OCI-M1 (cell line): ENCODE measurements at places on chromosomes 11 and 22.
A peak's percentile ranks its signal among the peaks of the same experiment; 100 is the strongest.

DNA sequence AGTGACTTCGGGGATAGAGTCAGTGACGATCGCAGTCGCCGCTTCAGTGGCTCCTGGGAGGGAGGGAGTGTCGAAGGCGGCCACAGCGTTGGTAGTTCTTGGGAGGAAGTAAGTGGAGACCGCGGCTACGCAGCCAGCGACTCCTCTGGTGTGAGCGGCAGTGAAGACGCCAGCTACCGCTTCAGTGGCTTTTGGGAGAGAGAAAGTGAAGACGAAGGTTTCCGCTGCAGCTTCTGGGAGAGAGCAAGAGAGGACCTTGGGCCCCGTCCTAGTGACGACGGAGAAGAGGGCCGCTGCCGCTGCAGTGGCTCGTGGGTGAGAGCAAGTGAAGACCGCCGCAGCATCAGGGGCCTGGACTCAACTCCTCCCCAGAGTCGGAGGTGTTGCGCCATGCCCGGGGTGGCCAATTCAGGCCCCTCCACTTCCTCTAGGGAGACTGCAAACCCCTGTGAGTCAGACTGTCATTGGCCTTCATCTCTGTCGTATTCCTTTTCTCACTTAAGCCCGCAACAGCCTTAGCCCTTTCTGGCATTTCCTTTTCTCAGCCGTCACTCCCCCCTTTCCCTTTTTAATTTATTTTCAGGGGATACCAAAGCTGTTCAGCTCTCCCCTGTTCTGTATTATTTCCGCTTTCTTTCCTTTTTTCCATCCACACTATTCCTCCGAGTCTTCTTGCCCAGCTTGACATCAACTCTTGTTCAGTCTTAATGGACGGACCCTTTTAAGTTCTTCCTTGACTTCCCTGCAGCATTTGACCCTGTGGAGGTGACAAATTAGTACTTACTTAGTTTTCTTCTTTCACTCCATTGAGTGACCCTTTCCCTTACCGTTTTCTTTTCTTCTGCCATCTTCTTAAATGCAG is 1.0 kb downstream of the ANKRD42 start:
- DNase-seq, result peak; percentile 97

- DNase-seq, result no peak
Observed at GRCh38 chr11:87398931-87399330, 361.2 kb downstream of the TMEM135 start.

DNA sequence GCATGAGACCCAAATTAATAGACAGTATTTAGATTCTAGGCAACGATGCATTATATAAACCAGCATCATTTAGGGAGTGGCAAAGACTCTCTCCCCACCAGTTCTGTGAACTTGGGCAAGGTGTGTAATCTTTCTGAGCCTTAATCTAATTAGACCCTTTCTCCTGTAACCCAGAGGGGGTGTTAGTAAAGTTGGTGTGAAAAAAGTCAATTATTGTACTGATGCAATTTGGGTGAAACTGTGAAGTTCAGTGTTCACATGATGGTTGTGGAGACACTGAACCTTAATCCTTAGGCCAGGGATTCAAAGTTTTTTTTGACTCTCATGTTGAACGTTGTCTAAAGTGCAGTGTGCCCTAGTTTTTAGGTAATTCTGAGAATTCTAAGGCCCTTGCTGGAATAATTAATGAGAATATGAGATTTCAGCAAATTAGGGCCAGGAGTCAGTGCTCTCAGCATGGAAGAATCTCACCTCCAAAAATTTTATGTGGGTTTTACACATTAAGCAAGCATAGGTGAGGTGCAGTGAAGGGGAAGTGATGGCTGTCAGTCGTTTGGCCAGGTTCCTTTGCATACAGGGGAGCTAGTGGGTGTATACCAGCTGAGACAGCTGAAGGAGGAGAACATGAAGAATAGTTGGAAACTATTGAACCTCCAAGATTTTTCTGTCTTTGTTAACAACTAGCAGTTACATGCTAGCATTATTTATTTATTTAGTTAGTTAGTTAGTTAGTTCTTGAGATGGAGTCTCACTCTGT is 94.2 kb downstream of the PTPRJ start:
- peak; percentile 41 for DNase-seq

GRCh38 chr11:117384045-117384444 is 56.4 kb downstream of the CEP164 start:
- DNase-seq, result no peak

GRCh38 chr11:107504981-107505380 is 47.4 kb upstream of the CWF19L2 start:
- DNase-seq, result no peak

GRCh38 chr11:107916671-107917241 is 11.5 kb upstream of the RAB39A start:
- DNase-seq, result peak; percentile 12

DNA sequence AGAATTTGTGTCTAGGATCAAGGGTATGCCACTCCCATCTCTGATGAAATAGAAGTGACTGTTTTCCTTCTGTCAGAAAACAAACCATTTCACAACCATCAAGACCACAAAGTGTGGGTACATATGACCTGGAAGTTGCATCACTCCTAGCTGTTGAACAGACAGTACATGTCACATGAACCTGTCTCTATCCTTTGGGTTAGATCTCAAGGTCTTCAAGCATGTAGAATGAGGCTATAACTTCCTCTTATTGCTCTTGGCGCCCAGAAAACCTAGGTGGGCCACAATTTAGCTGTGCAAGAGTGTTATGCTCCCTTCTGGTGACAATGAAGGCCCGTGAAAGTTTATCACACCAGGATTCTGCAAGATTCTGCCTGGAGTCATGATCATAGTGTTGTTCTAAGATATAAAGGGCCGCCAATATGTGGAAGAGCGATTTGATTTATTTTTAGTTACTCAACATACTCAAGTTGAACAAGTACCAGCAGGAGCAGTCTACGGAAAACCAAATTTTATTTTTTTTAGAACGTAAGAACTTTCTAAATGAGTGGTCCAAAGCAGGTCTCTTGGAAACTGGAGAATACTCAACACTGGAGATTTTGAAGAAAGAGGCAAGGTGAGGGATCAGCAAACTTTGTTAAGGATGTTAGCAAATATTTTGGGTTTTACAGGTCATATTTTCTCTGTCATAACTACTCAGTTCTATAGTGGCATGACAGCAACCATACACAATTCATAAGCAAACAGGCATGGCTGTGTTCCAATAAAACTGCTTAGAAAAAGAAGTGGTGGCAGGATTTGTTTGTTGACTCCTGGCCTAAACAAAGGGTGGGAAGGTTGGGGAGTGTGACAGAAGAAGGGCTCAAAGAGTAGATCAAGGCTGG is 101.8 kb downstream of the USP35 start:
- peak; percentile 100 for DNase-seq

GRCh38 chr11:79102840-79103239 is 338.0 kb downstream of the TENM4 start:
- DNase-seq, result no peak

GRCh38 chr22:44721213-44721612 is 19.2 kb downstream of the PRR5 start:
- no peak for DNase-seq

- DNase-seq, result peak; percentile 58
Observed at GRCh38 chr11:33187998-33188722, 26.9 kb upstream of the CSTF3 start.

DNA sequence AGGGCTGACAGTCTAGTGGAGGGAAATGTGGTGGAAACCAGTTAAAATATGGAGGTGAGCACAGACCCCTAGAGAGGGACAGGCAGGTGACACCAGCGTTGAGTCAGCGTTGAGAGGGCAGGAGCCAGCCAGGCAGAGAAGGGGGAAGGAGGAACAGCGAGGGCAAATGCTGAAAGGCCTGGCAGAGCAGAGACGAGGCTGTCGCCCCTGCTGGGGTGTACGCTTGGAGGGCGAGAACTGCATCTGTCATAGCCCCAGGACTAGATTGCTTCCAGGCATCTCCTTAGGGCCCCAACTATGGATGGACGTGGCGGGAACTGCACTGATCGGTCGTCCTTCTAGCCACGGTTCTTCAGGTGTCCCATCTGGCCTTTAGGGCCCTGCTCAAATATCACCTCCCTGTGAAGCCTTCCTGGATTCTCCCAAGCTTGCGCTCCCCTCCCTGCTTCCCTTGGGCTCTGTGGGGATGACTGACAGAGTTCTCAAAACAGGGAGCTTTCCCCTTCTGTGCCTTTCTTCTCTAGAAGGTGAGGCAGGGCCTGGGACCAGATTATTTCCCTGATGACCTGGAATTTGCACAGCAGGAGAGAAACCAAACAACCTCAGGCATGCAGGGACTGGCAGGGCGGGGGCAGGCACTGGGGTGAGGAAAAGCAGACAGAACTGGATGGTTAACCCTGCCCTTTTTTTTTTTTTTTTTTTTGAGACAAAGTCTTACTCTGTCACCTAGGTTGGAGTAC is 11.1 kb downstream of the SYNGR1 start:
- DNase-seq, result no peak

DNA sequence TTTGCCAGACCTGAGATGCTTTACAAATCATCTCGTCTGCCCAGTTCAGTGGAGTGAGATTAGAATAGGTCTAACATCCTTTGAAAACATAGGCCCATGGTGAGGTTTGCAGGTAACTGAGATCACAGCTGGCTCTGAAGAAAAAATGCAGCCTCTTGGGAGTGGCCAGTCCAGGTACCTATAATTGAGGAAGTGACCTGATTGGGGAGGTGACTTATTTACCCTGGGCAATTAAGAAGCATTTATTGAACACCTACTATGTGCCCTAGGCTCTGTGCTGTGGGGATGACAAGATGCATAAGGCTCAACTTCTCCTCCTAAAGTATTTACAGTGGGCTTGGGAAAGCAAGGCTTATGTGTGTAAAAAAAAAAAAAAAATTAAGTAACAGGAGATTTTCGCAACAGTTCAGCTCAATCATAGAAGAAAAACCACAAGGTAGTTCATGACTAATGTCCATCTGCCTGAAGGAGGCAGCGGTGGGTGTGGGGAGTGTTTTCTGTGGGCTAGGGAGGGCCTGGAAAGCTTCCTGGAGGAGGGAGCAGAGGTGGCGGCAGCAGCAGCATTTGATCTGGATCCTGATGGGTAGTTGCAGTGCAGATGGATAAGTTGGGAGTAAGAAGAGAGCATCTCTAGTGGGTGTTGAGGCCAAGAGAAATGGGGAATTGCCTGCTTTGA is 16.1 kb downstream of the MICAL2 start:
- DNase-seq, result peak; percentile 66

GRCh38 chr11:78773077-78773476 is 198.4 kb upstream of the NARS2 start:
- peak; percentile 47 for DNase-seq

GRCh38 chr11:119179983-119180382 is 5.3 kb upstream of the NHERF4 start:
- DNase-seq, result no peak

- DNase-seq, result no peak
Observed at GRCh38 chr11:63445720-63446119, 45.2 kb downstream of the PLAAT5 start.

- DNase-seq, result no peak
Observed at GRCh38 chr22:27063406-27063805, 406.0 kb downstream of the MIAT start.

- no peak for DNase-seq
Observed at GRCh38 chr11:57713835-57714234, 1.4 kb downstream of the TMX2 start.

DNA sequence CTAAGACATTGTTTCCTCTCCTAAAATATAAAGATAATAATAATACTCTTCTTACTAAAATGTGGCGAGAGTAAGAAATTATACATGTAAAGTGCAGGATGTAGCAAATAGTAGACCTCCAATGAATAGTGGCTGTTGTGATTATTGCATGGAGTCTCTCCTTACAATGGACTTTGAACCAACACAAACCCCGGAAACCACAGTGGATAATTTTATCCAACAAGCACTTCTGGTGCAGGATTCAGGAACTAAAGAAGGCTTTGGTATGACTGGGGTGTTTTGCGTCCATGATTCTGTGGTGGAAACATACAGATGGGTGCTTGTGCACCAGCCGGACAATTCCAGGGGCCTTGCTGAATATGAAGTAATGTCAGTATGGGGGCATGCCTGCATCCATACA is 146.4 kb upstream of the UBASH3B start:
- DNase-seq, result no peak

DNA sequence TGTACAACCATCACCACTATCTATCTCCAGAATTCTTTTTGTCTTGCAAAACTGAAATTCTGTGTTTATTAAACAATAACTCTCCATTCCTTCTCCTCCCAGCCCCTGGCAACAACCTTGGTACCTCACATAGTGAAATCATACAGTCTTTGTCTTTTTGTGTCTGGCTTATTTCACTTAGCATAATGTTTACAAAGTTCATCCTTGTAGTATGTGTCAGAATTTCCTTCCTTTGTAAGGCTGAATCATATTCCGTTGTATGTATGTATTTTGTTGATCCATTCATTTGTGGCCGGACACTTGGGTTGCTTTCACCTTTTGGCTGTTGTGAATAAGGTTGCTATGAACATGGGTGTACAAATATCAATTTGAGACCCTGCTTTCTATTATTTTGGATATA is 243.7 kb upstream of the TBCEL start:
- no peak for DNase-seq

DNA sequence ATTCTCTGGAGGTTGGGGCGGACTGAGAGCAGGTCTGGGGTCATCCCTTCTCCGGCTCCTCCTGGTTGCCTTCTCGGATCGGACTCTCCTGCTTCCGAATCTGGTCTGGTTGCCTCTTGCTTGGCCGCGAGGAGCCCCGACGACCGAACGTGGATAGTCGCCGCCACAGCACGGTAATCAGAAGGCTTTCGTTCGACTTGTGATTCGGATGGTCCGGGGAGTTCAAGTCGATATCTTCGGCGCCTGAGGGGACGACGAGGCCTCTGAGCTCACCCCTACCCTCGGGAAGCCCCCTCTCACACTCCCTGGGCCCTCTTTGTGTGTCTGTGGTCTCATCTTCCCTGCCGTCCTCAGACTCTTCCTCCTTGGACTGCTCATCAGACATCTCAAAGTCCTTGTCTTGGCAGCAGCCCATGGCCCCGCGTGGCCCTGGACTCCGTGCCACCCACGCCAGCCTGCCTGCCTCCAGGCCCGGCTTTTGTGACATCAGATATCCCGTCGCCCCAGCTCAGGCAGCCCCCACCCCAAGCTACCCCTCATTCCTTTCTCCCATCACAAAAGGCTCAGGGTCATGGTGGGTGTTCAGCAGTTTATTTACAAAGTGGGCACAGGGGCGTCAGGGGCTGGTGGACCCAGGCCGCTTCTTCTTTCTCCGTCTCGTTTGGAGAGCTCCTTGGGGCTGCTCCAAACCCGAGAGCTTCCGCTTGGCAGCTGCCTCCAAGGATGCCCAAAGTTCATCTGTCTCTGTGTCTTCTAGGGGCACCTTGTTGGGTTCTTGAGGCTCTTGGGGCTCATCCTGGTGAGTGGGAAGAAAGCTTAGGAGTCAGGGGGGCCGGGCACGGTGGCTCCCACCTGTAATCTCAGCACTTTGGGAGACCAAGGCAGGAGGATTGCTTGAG is at the start of gene TEX54:
TEX54 (minus strand) TSS at position 506 of the 899 bp plus-strand sequence.
- no peak for DNase-seq

GRCh38 chr11:65559951-65560537 is 1.9 kb upstream of the LTBP3 start:
- DNase-seq, result peak; percentile 23

GRCh38 chr22:44956840-44957767 is 52.7 kb downstream of the PHF21B start:
- DNase-seq, result no peak
